ENCODE measurements at places on chromosomes 2 and 18. TPM values are rescaled to one million over a fixed set of nuclear protein-coding genes. Genes with fewer than 3 reads are reported as not detected.
A peak's percentile ranks its signal among the peaks of the same experiment; 100 is the strongest.

DNA sequence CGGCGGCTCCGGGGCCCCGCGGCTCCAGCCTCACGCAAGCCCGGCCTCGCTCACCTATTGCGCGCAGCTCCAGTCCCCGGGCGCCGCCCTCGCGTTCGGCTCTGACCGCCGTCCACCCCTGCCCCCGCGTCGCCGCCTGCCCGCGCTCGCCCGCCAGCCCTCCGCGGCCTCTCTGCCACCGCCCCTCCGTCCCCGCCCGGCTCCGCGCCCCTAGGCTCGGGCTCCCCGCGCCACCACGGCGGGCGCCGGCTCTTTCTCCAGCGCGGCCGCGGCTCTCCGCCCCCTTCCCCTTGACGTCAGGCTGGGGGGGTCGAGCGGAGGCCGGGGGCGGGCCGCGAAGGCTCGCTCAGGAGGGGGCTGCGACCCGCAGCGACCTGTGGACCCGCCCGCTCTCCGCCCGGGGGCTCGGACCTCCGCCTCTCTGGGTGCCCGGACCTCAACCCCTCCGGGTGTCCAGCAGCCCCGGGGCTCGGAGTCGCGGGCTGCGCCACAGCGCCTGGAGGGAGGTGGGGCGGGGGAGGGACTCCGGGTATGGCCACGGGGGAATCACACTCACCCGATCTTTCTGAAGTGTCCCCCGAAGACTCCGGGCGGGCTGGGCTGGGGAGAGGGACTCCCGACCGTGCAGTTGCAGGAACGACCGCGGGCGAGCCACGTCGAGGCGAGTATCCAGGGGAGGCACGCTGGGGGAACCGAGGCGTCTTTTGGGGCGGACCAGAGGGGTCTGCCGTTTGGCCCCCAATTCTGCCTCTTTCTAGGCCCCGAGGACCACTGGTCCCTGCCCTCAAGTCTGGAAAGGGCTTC, at the start of gene SEMA4C:
TSS of gene SEMA4C (minus strand) at position 259 of the 804 bp plus-strand sequence. CDS start 2,194 bp downstream, outside the sequence.
- DNase-seq: peak; percentile 89

- DNase-seq: no peak
Measured at GRCh38 chr2:63902149-63902548, 60.5 kb downstream of the UGP2 start.

DNA sequence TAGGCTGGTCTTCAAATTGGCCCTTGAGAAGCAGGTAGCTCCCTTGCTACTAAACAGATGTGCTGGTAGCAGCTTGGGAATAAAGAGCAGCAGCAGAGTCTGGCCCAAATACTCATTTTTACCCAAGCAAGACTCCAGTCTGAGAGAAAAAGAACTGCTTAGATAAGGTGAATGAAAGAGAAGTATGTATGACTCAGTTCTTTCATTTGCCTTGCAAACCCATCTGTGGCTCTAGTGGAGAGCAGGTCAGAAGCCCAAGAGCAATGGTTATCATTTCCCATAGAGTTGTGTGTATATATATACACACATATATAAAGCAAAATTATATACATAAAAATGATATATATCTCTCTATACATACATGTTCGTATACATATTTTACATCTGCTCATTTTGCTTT, 80.3 kb downstream of the CAMKMT start:
- DNase-seq: no peak

GRCh38 chr18:56884511-56884910, 233.4 kb downstream of the WDR7 start:
- DNase-seq: no peak

MARCHF4 gene
- total RNA-seq: 0.08 TPM

ALPP gene
- not detected for total RNA-seq

DNA sequence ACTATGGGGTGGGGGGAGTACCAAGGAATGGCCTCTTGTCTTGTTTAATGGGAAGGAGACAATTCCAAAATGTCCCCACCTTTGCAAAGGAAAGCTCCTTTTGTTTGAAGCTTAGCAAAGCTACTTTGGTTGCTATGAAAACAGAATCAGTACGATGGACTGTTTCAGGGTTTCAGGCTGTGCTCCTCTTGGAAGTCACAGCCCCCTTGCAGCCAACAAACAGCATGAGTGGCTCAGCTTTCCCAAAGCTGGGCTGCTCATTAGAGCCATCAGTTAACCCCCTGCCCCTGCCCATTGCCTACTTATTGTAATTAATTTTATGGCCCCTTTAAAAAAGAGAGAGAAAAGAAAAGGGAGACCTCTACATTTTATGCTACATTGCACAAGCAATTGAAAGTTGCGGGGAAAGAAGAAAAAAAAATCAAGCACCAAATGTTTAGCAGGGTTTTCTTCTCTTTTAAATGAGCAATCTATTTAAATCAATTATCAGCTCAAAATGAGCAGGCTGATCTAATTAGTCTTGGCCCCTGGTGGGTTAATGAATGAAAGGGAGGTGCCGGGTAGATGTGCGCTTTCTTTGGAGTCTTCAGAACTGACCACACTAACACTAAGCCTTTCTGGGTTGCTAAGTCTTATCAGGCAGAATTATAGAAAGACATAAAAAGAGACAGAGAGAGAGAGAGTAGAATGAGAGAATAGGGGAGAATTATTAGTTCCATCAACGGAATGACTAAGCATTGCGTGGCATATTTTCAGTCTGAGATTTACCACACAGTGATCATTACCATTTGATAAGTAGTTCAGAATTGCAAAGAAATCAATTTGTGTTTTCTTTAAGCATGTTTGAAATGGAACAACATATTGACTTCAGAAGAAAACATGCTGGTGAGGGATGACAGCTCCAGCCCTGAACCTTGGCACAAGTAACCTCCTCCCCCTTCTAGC, 284.9 kb downstream of the INSIG2 start:
- DNase-seq: no peak

UGT1A7 gene
- not detected for total RNA-seq

GRCh38 chr2:226283796-226284195, 515.8 kb downstream of the IRS1 start:
- DNase-seq: no peak

DNA sequence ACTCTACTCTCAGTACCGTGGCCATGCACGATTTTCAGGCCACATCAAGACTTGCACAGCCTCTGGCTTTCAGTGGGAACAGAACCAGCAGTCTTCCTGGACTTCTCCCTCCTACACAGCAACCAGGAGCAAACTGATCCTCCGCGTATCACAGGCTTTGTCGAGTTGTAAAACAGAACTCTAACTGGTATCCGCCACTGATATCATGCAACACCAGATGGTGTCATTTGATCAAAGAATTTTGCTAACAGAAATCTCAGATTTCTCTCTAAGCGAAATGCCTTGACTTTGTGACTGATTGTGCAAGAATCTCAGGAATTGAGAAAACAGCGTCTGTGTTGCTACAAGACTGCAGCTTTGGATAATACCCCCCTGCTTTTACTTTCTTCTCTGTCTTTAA, 85.7 kb downstream of the COPS8 start:
- no peak for DNase-seq

DNA sequence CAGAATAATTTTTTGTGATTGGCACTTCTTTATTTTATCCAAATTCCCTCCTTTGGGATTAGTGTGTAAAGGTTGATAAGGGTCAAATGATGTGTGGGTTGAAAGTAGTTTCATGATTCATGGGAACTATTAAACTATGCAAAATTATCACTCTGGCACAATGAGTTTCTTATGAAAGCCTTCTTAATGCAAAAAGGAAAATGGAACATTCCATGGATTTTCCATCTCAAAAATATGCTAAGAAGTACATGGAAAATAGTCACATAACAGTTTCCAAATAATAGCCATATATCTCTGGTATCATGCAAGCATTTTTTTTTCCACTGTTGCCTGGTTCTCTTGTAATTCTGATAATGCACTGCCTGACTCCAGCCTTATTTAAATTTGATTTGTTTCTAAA, 639.7 kb downstream of the NR4A2 start:
- DNase-seq: no peak

- DNase-seq: no peak
Measured at GRCh38 chr18:78979056-78979729, 425 bp upstream of the SALL3 start.

DNA sequence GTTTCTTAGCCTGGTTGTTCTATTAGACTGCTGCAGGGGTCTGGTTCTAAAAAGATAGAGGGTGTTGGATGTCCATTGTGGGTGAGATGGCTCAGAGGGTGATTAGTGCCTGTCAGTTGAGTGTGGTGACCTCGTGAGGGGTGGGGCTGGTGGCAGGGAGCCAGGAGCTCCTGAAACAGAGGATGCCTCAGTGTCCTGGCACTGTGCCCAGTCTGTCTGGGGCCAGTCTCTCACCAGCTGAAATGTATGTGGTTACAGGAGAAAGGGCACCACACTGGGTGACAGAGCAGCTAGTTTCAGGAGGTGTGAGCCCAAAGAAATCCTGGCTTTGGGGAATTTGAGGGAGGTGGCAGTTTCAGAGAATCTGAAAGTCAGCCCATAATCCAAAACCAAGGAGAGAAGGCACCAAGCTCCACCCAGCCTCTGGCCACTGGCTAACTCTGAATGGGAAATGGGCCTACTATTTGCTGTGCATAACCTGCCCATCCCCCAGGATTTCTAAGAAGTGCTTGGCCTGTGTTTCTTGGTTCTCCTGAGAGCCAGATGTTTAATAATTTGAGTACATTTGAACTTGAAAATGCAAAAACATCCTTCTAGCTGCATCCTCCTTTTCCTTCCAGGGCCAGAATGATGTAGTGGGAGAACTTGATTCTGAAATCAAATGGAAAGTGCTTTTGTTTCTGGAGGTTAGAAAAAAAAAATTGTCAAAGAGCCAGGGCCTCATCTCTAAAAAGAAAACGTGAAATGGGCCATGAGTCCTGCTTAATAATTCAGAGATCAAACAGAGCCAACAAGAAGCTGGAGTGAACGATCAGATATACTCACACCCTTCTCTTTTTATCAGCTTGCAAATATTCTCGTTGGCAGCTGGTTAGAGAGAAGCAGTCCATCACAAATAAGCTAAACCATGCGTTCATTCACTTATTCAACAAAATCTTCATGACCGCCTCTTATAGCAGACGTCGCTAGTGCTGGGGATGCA, 92.3 kb downstream of the B3GNT2 start:
- peak; percentile 91 for DNase-seq

DNA sequence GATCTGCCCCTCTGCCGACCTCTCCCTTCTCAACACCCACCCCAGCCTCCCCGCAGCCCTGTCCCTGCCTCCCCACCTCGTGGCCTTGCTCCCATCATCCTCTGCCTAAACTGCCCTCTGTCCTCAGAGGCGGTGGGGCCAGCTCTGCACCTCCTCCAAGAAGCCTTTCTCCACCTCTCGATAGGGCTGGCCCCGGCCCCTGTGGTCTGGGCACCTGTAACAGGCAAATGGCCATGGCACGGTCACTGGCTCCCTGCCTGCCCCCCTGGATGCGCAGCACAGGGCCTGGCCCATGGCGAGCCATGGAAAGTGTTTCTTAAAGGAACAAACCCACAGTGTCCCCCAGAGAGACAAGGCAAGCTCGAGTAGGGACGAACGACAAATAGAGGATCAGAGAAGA, 42.0 kb downstream of the MYO7B start:
- DNase-seq: no peak

KCNK3 gene
- 4.5 TPM for total RNA-seq

- DNase-seq: no peak
Measured at GRCh38 chr18:67608615-67609273, 92.2 kb upstream of the DSEL start.

GRCh38 chr2:36889795-36890194, 76.5 kb downstream of the STRN start:
- no peak for DNase-seq

- no peak for DNase-seq
Measured at GRCh38 chr2:223283329-223283728, 231.3 kb downstream of the KCNE4 start.

DNA sequence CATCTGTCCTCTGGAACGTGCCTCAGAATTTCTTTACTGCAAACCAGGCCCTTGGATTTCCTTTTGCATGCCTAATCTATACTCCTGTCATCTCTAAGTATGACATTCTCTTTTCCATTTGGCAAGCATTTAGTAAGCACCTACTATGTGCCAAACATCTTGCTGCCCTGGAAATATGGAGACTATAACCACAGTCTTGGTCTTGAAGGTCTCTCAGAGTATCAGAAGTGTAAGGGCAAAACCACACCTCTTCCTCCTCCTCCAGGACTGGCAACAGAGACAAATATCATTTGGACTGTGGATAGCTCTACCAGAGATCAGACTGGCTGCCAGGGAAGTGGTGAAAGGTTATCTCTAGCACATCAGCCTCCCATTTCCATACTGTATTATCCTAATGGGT, 11.4 kb downstream of the DOCK10 start:
- no peak for DNase-seq

ARHGEF33 gene
- 0.62 TPM for total RNA-seq

- DNase-seq: no peak
Measured at GRCh38 chr18:70249118-70249517, 39.7 kb upstream of the SOCS6 start.

DNA sequence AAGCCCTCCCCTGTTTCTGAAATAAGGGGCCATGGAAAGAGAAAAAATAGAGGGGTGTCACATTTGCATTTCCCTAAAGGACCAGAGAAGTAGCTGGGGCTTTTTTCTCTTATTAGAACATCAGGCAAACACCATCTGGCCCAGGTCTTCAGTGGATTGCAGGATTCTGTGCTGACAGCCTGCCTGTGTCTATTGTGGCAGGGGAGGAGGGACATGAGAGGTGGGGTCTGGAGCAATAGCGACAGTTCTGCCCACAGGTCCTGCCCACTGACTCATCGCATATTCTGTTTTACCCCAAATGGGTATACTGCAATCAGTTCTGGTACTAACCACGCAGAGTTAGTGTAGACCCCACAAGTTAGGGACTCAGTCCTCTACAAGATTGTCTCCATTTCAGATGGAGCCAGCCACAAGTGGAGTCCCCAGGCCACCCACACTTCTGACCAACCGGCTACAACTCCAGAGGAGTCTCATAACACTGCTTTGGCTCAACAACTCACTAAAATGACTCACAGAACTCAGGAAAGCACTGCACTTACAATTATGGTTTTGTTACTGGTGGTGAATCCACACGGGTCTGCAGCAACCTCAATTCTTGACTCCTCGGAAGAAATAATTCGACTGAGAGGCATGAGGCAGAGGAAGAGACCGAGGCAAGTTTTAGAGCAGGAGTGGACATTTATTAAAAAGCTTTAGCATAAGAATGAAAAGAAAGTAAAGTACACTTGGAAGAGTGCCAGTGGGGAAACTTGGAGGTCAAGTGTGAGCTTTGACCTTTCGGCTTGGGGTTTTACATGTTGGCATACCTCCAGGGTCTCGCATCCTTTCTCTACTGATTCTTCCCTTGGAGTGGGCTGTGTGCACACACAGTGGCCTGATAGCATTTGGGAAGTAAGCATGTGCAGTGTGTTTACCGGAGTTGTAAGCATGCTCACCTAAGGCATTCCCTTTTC, 146.4 kb upstream of the SPATS2L start:
- no peak for DNase-seq

- no peak for DNase-seq
Measured at GRCh38 chr2:198129609-198130008, 325.2 kb downstream of the PLCL1 start.

GRCh38 chr2:151761687-151762086, 27.4 kb upstream of the NEB start:
- no peak for DNase-seq

DNA sequence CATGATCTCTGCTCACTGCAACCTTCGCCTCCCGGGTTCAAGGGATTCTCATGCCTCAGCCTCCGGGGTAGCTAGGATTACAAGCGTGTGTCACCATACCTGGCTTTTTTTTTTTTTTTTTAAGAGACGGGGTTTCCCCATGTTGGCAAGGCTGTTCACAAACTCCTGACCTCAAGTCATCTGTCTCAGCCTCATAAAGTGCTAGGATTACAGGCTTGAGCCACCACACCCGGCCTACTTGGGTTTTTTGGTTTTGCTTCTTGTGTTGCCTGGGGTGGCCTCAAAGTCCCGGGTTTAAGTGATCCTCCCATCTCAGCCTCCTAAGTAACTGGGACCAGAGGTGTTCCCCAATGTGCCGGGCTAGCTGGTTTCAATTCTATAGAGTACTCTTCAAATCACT, 64.6 kb downstream of the NAPG start:
- DNase-seq: no peak

FBXO48 gene
- 1.1 TPM for total RNA-seq

All from Right ventricle myocardium inferior (tissue), 1 donor.